Endodermal cell (in vitro differentiated cells): ENCODE measurements at places on chromosomes 16 and 17. TPM values are rescaled to one million over a fixed set of nuclear protein-coding genes. Genes with fewer than 3 reads are reported as not detected.

WNT9B gene
- 0.27 and 0.33 TPM in 2 replicates for total RNA-seq

KRTAP17-1 gene
- 0.46 TPM in 1 of 3 replicates, not detected in the others for total RNA-seq

DNA sequence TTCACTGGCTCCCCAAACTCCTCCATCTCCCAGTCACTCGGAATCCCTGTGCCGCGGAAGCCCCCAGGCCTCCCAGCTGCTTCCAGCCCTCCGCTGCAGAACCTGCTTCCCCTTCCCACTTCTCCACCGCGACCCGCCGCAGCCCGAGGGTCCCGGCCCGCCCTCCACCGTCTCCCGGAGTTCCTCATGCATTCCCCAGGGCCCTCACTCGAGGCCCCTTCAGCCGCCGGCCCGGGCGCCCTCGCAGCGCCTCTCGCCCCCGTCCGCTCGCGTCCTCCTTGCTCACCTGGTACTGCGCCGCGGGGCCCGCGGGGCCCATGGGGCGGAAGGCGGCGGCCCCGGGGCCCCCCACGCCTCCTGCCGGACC lies 329 bp downstream of the SMARCD2 start:
- DNase-seq = no peak

- peak; percentile 87 for DNase-seq
Observed at GRCh38 chr17:39923836-39924690, 3.3 kb downstream of the ORMDL3 start.

- no peak for DNase-seq
Observed at GRCh38 chr16:70634861-70635260, 11.5 kb upstream of the IL34 start.

GRCh38 chr17:45009676-45010467 lies 41.6 kb downstream of the DCAKD start:
- DNase-seq = no peak

DNA sequence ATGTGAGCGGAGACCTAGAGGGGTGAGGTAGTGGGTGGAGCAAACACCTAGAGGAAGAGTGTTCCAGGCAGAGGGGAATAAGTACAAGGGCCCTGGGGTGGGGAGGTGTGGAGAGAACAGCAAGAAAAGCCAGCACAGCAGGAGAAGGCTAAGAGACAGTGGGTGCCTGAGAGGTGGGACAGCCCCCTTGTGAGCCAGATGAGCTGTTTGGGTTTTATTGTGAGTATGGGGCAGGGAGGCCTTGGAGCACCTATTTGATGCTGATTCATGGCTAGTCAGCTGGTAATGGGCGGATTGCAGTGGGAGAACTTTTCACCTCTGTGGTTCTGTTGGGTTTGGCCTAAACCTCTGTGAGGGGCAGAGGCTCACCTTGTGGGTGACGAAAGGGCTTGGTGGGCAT lies 68.4 kb downstream of the ABCC1 start:
- DNase-seq = no peak
